ENCODE measurements at places on chromosomes 4 and X.

DNA sequence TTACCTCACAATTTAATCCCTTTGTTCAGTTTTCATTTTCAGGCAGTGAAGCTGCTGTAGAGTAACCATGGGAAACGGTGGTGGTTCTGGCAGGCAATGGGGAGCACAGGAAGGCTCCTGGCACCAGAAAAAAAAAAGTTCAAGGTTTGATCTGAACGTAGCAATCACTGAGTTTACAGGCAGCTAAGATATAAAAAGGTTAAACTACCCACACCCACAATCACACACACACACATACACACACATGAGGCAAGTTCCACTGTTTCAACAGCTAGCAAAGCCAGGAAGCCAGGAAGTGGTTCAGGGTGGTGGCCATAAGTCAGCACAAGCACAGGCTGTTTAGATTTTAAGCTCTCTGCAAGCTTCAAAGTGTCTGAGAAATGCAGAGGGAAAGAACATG lies at the start of gene SULT1B1:
TSS of gene SULT1B1 (minus strand) at position 166 of the 400 bp plus-strand sequence. CDS start 5,403 bp downstream, outside the sequence.
- no peak for DNase-seq

DNA sequence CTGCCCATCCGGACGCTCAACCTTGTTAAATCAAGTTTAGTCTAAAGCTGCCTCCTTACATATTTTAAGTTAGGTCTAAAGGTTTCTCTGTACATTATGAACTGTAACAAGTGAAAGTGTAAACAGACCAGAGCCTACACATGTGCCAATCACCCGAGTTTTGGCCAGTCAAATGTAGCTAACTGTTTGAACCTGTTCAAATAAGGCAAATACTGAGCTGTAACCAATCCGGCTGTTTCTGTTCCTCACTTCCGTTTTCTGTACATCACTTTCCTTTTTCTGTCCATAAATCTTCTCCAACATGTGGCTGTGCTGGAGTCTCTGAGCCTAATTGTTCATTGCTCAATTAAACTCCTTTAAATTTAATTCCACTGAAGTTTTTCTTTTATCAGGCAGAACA lies 113.3 kb upstream of the SHISA3 start:
- no peak for DNase-seq

GRCh38 chrX:5242091-5242790 lies 986.4 kb downstream of the NLGN4X start:
- no peak for DNase-seq

- no peak for DNase-seq
Measured at GRCh38 chrX:39883666-39884065, 214.1 kb downstream of the BCOR start.

GRCh38 chrX:130109429-130110378 lies 593 bp downstream of the ELF4 start:
- no peak for DNase-seq

DNA sequence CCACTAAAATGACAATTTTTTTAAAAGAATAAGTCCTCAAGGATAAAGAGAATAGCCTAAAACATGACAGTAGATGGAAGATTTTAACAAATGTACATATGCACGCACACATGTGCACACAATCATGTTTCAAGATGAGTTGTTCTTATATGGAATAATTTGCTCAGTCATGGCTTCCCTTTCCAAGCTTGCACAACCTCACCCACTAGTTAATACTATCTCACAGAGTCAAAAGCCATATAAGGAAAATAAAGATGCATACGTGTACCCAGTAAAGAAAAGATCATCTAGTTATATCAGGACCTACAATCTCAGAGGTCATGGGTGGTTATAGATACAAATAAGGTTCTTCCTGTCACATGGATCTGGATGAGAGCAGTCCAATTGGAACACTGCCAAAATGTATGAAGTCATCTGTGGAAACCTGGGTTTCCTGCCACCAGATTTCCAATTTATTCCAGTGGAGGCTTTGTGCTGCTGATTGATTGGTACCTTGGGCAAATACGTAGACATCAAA lies 56.1 kb downstream of the FAM13A start:
- no peak for DNase-seq

- DNase-seq: no peak
Measured at GRCh38 chrX:38375891-38376290, 23.5 kb downstream of the OTC start.

DNA sequence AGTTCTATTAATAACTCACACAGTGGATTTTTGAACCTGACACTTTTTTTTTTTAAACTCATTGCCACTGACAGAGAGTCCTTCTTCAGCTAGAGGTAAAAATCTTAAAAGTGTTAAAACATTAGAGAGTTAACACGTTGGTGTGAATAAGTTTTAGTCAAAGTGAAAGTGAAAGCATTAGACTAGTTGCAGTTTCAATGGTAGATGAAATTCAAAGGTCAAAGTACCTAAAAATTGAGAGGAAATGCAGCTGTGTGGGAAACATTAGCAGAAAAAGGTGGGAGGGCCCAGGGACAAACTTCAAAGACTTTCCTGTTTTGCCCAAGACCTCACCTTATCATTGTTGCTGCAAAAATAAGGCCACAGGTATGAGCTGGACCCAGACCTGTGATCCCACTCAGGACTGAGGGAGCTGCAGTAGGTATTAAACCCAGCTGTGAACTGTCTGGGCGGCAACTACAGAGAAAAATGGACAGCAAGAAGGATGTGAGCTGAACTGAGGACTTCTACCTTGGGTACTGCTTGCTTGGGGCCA lies 17.6 kb upstream of the GABRA4 start:
- DNase-seq: no peak

GRCh38 chr4:65825116-65825753 lies 154.9 kb upstream of the EPHA5 start:
- DNase-seq: no peak

DNA sequence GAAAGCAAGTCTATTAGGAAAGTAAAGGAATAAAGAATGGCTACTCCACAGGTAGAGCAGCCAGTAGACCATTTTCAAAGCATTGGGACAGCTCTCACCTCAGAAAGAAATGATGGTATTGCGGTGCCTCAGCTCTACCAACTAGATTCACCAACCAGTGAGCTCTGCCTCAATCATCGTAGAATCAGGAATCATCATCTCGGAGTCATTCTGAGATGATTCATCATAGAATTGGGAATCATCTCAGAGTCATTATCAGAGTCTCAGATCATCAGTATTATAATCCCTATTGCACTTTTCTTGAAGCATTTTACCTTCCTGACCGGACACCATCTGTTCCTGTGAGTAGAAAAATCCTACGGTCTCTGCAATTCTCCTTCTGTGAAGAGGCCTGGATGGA lies 17.5 kb upstream of the SAT1 start:
- no peak for DNase-seq

DNA sequence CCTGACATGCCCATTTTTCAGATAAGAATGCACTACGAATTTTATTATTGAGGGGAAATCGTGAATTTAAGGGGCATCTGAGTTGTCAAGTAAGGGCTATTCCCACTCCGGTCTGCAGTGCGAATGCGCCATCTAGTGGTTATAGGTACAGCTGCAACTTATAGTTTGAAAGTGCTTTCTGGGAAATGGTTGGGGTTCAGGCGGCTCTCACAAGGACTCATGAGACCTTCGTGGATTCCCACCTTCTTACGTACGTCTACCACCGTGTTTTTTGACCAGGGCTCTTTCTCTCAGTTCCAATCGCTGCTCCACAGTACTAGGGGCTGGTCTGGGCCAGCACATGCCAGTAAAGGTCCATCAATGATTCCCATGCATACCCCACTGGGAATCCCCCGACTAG lies 12.3 kb downstream of the MSL3 start:
- DNase-seq: no peak

GRCh38 chr4:150096625-150097024 lies 18.4 kb downstream of the DCLK2 start:
- no peak for DNase-seq

- DNase-seq: no peak
Measured at GRCh38 chrX:76657499-76657898, 230.0 kb downstream of the MAGEE1 start.

GRCh38 chr4:92266521-92266920 lies 37.2 kb upstream of the GRID2 start:
- no peak for DNase-seq

GRCh38 chrX:7828594-7828993 lies 14.4 kb upstream of the VCX start:
- no peak for DNase-seq

- no peak for DNase-seq
Measured at GRCh38 chr4:149884529-149885181, 69.0 kb upstream of the IQCM start.

DNA sequence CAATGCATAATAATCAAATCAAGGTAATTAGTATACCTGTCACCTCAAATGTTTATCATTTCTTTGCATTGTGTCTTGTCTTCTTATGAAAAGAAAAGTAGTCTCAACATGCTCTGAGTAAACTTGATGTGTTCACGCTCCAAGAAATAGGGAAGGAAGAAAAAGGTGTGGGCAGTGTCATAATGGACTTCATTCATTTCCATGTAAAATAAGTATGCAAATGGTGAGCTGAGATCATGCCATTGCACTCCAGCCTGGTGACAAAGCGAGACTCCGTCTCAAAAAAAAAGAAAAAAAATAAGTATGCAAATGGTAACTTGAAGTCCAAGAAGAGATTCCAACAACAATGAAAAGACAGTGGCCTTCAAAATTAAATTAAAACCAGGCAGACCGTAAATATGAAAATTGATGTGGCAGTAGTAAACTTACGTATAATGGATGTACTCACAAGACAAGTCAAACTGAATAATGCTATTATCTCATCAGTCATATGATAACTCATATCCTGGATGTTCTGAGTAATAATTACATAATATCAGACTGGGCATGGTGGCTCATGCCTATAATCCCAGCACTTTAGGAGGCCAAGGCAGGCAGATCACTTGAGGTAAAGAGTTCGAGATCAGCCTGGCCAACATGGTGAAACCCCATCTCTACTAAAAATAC lies 6.0 kb upstream of the CWH43 start:
- DNase-seq: no peak

GRCh38 chr4:83489711-83490326 lies 4.9 kb upstream of the ABRAXAS1 start:
- DNase-seq: no peak

GRCh38 chr4:101960431-101960830 lies 169.9 kb downstream of the BANK1 start:
- DNase-seq: no peak

GRCh38 chr4:55157559-55158277 lies 32.3 kb upstream of the KDR start:
- no peak for DNase-seq

- DNase-seq: no peak
Measured at GRCh38 chr4:15526924-15527592, 57.4 kb downstream of the CC2D2A start.

DNA sequence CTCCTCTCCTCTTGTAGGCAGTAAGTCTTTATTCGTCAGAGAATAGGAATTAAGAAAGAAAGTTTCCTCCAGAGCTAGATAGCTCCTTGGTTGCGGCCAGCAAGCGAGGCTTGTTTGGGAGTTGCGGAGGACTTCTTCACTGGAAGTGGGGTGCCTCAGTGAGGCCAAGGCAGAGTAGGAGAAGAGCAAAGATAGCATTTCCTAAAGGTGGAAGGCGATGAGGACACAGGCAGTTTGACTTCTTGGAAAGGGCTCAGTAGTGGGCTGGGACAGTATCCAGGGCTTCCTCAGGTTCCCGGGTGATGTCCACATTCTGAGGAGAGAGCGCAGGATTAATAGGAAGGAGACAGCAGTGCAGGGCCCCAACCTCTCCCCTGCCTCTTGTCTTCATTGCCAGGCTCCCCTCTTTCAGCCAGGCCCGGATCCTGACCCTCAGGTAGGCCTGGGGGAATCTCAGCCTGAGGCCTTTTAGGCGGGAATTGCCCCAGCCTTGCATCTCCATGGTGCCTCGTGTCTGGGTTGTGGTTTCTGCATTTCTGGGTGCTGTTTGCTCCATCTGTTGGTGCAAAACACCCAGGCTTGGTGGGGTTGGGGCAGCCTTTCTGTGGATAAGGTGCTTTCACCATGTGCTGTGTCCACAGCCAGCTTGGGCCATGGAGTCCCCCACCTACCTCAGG lies 12.7 kb downstream of the TRO start:
- DNase-seq: no peak

DNA sequence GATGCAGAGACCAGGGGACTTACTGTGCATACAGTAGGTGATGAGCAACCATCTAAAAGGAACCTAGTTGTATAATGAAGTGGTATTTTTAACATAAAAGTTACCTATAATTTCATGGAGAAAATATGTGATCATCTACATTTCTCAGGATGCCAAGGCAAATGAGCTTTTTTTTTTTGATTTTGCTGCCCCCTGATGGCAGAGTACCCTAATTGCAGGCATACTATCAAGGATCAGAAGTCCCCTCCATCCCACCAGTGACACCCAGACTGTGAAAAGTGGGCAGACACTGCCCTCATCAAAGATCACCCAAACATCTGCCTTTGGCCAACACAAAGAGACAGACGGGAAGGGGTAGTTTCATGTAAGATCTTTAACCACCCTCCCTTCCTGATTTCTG lies 9.6 kb upstream of the ABLIM2 start:
- DNase-seq: no peak

DNA sequence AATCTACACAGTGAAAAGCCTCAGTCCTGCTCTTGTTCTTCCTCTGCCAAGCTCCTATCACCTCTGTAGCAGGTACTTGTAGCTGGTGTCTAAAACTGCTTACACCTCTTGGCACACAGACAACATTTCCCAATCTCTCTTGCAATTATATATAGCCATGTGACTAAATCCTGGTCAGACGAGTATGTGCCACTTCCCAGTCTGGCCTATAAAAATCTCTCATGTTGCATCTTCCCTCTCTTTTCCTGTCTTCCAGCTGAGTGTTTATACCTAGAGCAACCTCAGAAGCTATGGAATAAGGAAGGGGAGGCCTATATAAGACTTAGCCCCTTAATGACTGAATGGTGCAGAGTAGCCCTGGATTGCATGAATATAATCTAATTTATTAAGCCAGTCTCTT lies 105.8 kb downstream of the RNF150 start:
- no peak for DNase-seq

- no peak for DNase-seq
Measured at GRCh38 chr4:96465834-96466233, 625.9 kb downstream of the PDHA2 start.

GRCh38 chr4:186780291-186781031 lies 56.8 kb upstream of the FAT1 start:
- DNase-seq: no peak

- DNase-seq: no peak
Measured at GRCh38 chrX:17038277-17038676, 91.8 kb downstream of the REPS2 start.

DNA sequence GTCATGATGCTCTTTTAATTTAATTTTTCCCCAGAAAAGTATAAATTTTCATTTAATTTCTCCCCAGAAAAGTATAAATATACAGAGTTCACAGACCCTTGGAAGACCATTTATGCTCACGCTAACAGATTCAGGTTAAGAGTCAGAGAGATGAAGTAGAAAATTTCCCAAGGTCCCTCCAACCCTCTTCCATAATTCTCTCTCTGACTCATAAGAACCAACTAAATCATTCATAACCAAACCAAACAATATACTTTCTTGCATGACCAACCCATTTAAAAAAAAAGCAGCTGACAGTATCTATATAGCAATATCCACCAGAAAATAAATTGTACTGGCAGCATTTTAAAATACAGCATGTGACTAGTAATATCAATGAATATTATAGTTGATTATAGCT lies 3.9 kb downstream of the KLHL8 start:
- DNase-seq: no peak

Measured in type B pancreatic cell (in vitro differentiated cells).